HCEC 1CT (cell line): ENCODE measurements at places on chromosomes 1 and 21.

GRCh38 chr1:155932081-155932480 lies 2.1 kb downstream of the KHDC4 start:
- DNase-seq = no peak

- no peak for DNase-seq
These were observed 140.5 kb downstream of the CACNA1E start for GRCh38 chr1:181623850-181624249.

GRCh38 chr21:43012596-43012995 lies 38.2 kb downstream of the PKNOX1 start:
- no peak for DNase-seq

- DNase-seq = no peak
These were observed 33.6 kb downstream of the NUP133 start for GRCh38 chr1:229474509-229474908.

- DNase-seq = no peak
These were observed 26.5 kb downstream of the RERE start for GRCh38 chr1:8790987-8791386.

GRCh38 chr21:32424191-32424535 lies 11.7 kb downstream of the EVA1C start:
- no peak for DNase-seq

DNA sequence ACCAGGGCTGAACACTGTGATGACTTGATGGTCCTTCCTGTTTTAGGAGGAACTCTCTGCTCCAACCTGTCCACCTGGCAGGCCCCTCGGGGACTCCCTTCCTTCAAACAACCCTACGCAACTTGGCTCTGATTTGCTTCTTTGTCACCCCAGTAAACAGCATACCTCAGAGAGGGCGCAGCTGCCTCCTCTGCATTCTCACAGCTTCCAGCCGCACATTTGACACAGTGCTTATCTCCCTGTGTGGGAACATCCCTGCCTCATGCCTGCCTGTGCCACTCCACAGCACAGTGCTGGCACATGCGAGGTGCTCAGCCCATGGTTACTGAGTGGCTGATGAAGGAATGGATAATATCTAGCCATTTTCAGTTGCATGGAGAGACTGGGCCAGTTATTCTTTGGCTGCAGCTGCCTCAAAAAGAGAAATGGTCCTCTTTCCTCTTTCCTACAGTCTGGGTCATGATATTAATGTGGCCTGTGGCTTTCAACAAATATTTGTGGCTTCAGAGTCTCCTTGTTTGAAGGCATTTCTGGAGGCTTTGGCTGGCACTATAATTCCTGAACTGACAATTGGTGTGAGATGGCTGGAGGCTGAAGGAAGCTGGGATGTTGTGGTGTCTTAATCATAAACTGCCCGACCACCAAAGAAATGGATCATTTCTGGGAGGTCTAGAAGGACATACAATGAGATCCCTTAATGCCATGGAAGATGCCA lies 77.9 kb downstream of the TENT5C start:
- peak; percentile 24 for DNase-seq

DNA sequence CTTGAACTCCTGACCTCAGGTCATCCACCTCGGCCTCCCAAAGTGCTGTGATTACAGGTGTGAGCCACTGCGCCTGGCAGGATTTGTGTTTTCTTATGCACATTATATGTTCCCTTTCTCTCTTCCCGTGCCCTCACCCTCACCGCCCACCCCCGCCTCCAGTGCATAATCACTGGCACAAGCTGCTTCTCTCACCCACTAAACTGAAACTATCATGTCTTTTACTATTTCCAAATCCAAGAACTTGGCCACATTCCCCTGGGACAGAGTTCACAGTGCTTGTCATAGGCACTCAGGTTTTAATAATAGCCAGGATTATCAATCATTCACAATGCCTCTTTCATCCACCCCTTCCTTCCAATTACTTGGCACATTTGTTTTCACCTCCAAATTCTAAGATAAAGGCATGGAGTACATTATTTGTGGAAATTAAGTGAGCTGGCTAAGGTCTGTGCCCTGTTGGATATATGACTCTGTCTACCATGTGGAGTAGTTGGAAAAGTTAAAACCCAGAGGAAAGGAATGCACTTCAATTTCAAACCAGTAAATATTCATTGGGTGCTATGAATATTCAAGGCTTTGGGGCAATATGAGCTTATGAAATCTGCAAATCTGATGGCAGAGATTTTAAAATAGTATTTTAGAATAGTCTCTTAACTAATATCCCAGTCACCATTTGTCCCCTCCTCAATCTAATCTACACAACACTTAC lies 17.6 kb upstream of the MAPKAPK2 start:
- DNase-seq = no peak

DNA sequence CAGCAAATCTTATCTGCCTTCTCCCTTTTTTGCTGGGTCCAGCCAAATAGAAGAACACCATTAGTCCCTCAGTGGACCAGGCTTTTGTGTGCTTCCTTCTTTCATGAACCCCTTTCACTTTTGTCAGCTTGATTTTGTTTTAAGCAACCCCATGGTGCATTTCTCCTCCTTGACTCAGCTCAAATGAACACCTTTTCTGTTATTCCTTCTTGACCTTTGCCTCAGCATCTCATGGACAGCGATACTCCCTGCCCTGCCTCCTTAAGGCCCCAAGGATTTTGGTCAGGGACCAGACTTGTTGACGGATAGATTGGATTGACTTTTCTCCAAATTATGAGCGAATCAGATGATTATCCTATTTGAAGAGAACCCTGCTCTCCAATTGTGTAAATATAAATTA lies 356.6 kb upstream of the USP24 start:
- DNase-seq = peak; percentile 24

DNA sequence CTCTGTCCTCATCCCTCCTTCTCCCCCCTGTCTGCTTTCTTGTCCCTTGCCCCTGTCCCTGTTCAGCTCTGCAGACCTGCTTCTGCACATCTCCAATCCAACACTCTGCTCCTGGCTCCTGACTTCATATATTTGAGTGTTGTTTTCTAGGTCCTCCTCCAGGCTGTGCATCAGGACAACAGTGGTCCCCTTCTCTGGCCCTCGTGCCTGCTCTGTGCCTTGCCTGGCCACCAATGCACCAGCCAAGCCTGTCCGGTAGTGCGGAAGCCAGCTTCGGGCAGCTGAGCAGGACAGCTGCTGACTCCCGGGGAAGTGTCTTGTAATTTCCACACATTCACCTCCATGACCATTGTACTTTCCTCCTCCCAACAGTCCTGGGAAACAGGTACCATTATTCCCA lies 203.4 kb upstream of the RAB4A start:
- DNase-seq = no peak

DNA sequence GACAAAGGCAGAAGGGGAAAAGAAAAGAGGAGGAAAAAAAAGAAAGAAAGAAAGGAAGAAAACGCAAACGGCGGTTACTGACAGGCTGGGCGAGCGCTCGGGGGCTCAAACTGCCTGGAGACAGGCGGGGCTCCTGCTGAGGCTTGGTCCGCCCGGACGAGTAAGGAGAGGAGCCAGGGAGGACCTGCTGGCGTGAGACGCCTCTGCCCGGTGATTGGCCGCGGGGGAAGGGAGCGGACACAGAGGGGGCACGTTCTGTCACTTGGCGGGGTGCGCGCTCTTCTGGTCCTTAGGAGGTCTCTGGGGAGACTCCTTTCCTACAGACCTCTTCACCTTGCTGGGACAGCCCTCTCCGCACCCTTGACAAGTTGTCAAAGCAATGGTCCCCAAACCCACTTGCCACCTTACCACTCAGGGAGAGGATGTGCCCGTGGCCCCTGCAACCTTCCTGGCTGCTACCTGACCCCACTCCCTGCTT lies 791 bp upstream of the PIK3R3 start:
- DNase-seq = no peak

- no peak for DNase-seq
These were observed 84.5 kb upstream of the BCL10 start for GRCh38 chr1:85360730-85361493.

DNA sequence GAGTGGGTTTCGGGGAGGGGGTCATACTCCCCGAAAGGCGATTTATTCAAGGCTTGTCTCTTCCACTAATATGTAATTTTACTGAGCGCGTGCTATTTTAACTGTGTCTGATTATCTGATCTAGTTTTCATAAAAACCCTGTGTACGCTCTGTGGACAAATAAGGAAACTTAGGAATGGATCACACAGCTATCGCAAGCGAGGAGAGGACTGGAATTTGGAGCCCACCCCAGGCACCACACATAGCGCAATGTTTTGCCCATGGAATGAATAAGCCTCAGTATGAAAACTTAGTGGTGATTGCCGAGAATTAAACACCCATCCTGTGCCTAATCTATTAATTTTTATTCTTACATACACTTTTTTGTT lies 9.8 kb upstream of the RAB42 start:
- peak; percentile 39 for DNase-seq

GRCh38 chr1:178450871-178451270 lies 45.9 kb downstream of the CLEC20A start:
- DNase-seq = peak; percentile 59

DNA sequence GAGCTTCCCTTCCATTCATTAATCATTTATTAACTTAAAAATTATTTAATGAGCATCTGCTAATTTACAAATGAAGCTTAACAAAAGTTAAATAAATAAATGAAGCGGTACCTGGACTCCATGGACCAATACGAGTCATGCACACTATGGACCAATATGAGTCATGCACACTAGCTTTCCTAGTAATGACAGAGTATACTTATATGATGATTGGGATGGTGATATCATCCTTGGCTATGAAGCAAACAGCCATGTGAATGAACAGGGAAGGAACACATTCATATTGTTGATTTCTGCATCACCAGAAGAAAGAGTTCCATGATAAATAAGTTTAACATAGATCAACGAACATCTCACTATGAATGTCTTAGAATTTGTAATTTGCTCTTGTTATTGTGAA lies 109.9 kb downstream of the SPAG17 start:
- peak; percentile 15 for DNase-seq

- DNase-seq = no peak
These were observed 67.7 kb upstream of the AJAP1 start for GRCh38 chr1:4586611-4587160.

DNA sequence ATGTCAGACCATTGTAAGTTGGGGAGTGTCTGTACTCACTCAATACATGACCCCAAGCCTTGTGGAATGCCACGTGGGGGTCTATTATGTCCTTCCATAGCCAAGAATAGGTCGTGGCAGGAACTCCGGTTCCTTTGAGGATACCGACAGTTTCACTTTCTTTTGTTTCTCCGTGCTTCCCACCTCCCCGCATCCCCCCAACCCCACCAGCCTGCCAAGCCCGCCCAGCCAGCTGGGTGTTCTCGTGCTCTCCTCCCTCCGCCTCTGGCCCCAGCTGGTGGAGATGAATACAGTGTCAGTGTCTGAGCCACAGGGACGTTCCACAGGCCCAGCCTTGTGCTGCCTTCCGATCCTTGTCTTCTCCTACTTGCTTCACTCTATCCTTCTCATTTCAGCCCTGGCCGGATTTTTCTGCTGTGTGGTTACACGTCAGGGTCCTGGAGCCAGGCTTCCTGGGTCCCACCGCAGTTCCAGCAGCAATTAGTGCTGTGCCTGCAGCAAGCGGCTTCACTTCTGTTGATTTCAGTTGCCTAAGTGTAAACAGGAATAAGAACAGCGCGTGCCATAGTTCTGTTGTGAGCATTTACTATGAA lies 4.1 kb upstream of the AGTRAP start:
- DNase-seq = peak; percentile 64

DNA sequence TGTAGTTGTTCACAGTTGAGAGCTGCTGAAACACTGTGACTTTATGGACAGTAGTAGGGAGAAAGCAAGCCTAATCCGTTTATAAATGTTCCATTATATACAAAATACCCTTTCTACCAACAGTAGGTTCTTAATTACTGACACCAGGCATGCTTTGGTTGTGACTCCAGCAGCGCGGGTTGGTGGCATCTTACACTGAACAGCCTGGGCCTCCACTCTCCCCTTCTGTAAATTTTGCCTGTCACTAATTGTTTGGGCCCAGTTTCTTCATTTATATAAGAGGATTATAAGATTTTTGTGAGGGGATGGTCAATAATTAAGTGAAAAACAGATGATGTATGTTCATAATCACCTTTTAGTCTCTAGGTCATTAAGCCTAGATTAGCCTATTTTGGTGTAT lies 58.2 kb downstream of the ITSN1 start:
- no peak for DNase-seq

GRCh38 chr1:239269706-239270105 lies 116.7 kb upstream of the CHRM3 start:
- no peak for DNase-seq

- no peak for DNase-seq
These were observed 365.8 kb downstream of the RGS7 start for GRCh38 chr1:240991230-240991629.

GRCh38 chr1:168867941-168868634 lies 139.1 kb upstream of the DPT start:
- no peak for DNase-seq

DNA sequence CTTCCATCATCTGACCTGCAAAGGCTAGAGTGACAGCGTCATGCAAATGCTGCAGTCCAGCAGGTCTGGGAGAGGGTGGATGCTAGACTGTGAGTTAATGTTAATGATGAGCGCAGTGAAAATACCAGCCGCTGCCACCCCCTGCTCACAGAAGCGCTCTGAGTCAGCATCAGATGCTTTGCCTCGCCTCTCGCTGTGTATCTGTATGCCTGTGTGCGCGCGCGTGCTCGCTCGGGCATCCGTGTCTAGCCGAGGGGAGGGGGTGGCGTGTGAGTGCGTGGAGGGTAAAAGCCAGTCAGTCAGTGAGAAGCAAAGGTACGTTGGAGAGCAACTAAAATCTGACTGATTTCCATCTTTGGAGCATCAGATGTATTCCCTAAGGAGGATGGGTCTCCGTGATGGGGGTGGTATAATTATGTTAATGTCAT lies 858.7 kb downstream of the USP25 start:
- DNase-seq = peak; percentile 82

GRCh38 chr21:45074048-45074817 lies at the start of gene ADARB1:
TSS of gene ADARB1 (plus strand) at chr21:45074580. CDS start at chr21:45171657, 97,077 bp downstream.
- peak; percentile 61 for DNase-seq

- DNase-seq = no peak
These were observed 117.5 kb downstream of the PRDM16 start for GRCh38 chr1:3186526-3186921.

- DNase-seq = peak; percentile 74
These were observed 139.1 kb downstream of the DUSP10 start for GRCh38 chr1:221602830-221603229.

DNA sequence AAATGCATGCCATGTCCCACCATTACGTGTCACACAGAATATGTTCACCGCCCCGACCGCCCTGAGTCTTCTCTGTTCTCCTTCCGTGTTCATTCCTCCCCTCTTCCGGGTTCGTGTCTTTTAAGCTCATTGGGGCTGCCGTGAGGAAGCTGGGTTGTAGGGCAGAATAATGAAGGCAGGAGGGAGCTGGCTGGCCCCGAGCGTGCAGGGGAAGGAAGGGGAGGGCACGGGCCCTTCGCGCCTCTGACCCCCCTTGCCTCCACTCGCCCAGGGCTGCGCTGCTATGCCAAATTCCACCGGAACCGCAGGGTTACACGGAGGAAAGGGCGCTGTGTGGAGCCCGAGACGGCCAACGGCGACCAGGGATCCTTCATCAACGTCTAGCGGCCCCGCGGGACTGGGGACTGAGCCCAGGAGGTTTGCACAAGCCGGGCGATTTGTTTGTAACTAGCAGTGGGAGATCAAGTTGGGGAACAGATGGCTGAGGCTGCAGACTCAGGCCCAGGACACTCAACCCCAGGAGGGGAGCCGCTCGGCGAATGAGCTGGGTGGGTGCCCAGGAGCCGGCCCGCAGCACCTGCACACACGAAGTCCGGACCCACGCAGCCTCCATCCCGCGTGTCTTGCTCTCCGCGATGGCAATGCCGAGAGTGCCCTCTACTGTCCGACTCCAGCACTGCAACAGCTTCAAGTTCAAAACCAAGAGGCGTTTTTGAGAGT lies 16.5 kb upstream of the AGTRAP start:
- peak; percentile 30 for DNase-seq
